ENCODE measurements at places on chromosomes 13 and 19.

GRCh38 chr19:31543456-31543855, 194.2 kb upstream of the TSHZ3 start:
- no peak for DNase-seq

DNA sequence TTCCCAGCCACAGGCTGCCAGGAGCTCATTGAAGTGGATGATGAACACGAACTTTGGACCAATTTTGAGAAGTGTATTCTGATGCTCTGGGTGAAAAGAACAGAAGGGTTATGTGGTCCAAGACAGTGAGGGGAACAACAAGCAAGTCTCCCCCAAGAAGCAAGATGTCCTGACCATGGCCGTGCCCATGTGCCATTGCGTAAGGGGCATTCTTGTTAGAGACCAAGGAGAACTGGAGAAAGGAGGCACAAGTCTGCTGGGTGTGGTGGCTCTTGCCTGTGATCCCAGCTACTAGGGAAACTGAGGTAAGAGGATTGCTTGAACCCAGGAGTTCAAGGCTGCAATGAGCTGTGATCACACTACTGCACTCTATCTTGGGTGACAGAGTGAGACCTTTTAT, 27.0 kb upstream of the UBAC2 start:
- DNase-seq = no peak

- DNase-seq = no peak
Observed at GRCh38 chr19:7391218-7391670, 42.5 kb downstream of the ARHGEF18 start.

DNA sequence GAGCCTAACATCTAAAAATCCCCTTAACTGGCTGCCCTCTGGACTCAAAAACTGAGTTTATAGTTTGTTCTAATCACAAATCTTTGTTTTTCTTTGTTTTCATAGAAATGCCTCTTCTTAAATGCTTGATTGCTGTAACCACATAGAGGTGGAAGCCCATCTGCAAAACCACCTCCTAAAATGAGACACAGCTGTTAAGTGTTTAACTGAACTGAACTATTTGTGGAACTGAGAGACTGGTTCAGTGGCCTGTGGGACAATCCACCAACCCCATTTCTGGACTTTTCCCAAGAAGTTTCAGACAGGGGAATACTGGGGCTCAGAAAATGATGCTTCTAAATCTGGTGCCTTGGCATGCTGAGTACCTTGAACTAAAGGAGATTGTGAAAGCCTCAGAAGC, 50.9 kb upstream of the TM9SF2 start:
- no peak for DNase-seq

- no peak for DNase-seq
Observed at GRCh38 chr13:63636316-63636993, 2220.8 kb upstream of the PCDH20 start.

- peak; percentile 62 for DNase-seq
Observed at GRCh38 chr19:343941-344624, 513 bp downstream of the MIER2 start.

- no peak for DNase-seq
Observed at GRCh38 chr13:76828316-76828741, 57.9 kb downstream of the KCTD12 start.

DNA sequence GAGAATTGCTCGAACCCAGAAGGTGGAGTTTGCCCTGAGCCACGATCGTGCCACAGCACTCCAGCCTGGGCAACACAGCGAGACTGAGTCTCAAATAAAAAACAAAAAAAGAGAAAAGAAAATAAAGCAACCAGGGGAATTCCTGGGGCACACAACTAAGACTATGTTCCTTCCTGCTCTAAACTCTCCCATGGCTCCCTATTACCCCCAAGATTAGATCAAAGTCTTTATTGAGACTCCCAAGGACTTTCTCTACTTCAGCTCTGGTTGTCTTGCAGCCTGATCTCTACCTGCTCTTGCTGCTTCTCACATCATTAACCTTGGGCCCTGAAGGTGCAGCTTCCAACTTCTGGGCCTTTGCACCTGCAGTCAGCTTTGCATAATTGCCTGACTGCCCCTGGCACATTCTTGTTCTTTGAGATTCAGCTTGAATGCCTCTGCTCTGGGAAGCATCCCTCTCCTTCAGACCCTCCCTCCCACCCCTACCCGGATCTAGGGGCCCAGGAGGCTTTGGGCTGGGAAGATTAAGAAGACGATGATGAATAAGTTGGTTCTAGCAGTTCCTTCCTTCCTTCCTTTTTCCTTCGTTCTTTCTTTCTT, 16.8 kb upstream of the CERS4 start:
- DNase-seq = no peak

DNA sequence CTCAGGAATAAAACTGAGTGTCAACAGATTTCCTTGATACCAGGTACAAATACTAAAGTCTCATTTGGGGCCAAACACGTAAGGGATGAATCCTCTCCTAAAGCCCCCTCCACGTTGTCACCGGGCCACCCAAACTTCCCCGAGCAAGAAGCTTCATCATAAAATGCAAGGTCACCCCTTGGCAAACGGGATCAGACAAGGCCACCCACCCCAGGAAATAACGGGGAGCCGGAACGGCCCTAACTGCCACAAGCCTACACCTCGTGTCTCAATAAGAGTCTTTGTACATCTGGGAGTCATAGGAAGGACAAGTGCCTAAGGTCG, 717 bp downstream of the EEF2 start:
- DNase-seq = no peak

GRCh38 chr19:5891938-5892771, 11.4 kb downstream of the NDUFA11 start:
- peak; percentile 72 for DNase-seq

- no peak for DNase-seq
Observed at GRCh38 chr13:78662467-78662866, 3.5 kb upstream of the OBI1 start.

GRCh38 chr19:33248104-33248503, 22.5 kb upstream of the SLC7A10 start:
- DNase-seq = no peak

DNA sequence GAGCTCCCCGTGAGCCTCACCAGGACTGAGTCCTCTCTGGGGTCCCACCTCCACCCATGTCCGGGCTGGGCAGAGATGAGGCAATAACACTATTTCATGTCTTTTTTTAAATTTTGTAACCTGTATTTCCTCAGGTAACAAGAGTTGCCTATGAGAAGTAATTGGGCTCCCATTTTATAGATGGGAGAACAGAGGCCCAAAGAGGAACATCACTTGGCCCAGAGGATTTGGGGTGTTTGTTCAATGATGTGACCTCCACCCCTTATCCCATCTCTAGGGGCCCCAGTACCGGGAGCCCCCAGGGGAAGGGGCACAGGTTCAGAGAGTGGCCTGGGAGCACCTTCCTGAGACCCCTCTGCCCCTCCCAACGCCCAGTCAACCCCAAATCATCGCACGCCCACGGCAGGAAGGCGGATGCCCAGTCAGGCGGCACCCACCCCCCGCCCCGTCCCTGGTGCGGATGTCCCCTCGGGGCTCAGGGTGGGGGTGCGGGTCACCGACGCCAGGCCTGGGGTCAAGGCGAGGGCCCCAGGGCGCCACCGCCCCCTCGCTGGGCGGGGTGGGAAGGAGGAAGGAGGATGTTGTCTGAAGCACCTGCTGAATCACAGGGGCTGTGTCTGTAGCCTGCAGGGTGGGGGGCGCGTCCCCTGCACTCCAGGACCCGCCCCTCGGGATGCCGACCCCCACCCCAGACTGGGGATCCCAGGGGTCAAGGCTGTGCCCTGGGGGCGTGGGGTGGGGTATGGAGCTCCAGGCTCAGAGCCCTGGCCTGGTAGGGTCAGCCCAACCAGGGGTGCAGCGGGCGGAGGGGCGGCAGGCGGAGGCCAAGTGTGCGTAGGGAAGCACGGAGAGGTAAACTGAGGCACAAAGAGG, 9.0 kb upstream of the CIRBP start:
- DNase-seq = no peak

GRCh38 chr13:31827707-31828106, 88.4 kb downstream of the RXFP2 start:
- no peak for DNase-seq

- DNase-seq = no peak
Observed at GRCh38 chr13:97317933-97318332, 95.8 kb downstream of the MBNL2 start.

DNA sequence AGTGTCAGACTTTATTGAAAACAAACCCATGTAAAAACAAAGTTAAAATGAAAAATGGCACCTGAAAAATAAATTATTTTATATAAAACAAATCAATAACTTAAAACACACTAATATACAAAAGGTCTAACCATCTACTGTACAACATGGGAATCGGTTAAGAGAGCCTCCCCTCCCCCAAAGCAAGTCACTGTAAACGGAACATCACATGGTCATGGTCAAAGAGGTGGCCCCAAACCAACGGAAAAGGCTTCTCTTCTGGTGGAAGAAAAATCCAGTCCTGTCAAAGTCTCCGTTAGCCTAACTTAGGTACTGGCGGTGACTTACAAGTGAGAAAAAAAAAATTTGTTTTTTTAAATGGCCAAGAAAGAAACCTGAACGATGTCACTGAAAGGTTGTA, 15.7 kb upstream of the TIMM44 start:
- no peak for DNase-seq

DNA sequence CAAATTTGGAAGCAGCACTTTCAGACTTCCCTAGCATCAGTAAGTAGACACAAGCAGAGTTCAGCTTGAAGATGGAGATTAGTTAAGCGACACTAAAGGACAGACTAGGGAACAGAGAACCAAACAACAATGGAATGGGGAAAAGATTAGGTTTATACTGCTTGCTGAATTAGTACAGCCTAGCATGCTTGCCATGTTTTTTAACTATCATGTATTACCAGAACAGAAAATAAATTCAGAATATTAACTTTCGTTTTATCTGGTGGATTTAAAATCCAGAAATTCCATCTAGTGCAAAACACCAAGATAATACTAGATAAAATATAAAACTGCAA, 451.5 kb upstream of the SLC10A2 start:
- no peak for DNase-seq

DNA sequence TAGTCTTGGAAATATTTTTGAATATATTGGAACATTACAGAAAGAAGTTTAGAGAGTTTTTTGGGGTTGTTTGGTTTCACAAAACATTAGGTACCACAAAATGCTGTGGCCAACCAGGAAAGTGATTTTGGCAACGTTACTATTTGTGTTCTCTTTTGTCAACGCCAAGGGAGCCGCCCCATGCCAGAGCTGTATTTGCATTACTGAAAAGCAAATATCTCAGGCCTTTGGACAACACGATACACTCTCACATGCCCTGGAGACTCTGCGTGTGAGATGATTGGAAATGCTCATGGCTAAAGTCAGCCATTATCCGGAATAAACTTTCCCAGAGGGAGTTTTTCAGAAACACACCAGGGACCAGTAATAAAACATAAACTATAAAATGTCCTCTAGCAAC, 324.6 kb downstream of the SHISA2 start:
- no peak for DNase-seq

- DNase-seq = no peak
Observed at GRCh38 chr19:40736661-40737060, 13.6 kb downstream of the ACTMAP start.

DNA sequence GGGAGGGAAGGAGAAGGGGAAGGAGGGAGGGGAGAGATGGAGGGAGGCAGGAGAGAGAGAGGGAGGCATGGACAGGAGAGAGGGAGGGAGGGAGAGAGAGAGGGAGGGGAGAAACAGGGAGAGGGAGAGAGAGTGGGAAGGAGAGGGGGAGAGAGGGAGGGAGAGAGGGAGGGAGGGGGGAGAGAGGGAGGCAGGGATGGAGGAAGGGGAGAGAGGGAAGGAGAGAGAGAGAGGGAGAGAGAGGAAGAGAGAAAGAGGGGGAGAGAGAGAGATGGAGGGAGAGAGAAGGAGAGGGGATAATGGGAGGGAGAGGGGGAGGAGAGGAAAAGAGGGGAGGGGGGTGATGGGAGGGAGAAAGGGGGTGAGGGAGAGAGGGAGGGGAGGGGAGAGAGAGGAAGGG, 86.8 kb upstream of the VSTM2B start:
- no peak for DNase-seq

- no peak for DNase-seq
Observed at GRCh38 chr19:17943274-17944221, 10.7 kb downstream of the CCDC124 start.

DNA sequence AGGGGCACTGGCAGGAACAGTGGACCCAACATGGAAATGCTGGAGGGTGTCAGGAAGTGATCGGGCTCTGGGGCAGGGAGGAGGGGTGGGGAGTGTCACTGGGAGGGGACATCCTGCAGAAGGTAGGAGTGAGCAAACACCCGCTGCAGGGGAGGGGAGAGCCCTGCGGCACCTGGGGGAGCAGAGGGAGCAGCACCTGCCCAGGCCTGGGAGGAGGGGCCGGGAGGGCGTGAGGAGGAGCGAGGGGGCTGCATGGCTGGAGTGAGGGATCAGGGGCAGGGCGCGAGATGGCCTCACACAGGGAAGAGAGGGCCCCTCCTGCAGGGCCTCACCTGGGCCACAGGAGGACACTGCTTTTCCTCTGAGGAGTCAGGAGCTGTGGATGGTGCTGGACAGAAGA, 4.1 kb downstream of the KLK2 start:
- no peak for DNase-seq

- no peak for DNase-seq
Observed at GRCh38 chr13:72295153-72295552, 428.1 kb upstream of the DACH1 start.

DNA sequence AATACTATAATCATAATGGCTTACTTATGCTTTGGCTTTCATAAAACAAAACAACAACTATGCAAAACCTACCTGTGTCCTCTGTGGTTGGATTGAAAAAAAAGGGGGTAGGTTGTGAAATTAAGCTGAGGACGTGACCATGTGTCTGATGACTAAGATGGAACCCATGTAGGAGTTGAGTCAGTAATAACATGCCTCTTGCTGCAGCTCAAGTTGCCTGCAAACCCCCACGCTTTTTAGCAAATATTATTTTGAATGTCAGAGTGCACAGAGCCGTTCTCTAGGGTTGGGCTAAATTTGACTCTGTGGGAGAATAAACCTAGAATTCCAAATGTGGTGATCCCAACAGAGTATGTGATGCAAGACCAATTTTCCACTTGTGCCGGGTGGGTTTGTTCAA, 209.3 kb downstream of the KCNRG start:
- no peak for DNase-seq

GRCh38 chr19:45349430-45349941, 8.9 kb downstream of the KLC3 start:
- DNase-seq = no peak

- DNase-seq = no peak
Observed at GRCh38 chr13:55517312-55517711, 1623.4 kb upstream of the PRR20A start.

GRCh38 chr19:7748756-7749155, 1.4 kb upstream of the CD209 start:
- DNase-seq = no peak

DNA sequence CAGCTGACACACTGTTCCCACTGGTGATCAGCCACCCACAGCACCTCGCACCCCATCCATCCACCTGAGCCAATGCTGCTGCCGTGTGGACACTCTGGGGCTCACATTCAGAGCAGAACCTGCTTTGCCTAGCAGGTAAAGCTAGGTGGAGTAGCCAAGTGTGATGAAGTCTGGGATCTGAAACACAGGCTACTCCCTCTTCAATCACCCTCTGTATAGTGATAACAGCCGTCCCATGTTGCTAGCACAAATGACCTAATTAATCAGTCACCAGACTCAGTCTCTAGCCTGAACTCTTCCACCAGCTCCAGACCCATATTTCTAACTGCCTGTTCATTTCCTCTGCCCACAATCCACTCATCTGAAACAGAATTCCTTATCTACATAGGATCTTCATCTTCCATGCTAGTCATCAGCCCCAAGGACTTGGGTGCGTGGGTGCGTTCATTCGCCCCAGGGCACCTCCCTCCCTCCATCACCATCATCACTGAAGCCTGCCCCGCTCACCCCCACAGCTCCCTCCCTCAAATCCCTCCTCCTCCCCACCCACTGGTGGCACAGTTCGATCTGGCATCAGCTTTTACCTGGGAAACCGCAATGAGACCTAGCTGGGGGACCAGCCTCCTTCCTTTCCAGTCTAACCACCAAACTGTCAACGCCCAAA, 19.8 kb downstream of the STK24 start:
- no peak for DNase-seq
